ENCODE measurements at places on chromosomes 11 and 22.

DNA sequence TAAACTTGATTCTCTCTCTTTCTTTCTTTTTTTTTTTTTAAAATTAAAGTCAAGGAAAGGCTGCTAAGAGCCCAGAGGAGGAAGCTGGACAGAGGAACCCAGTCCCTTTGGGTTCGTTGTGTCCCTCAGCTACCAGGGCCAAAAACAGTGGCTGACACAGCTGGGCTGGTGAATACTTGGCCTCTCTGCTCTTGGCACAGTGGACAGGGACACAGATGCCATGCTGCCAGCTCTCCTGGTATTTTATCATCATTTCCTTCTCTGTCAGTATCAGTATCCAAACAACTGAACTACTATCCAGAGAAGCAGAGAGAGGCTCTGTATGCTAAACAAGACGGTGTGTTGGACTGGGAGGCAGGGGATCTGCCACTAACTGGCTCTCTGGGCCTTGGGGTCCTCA lies 123.7 kb upstream of the CCDC90B start:
- no peak for DNase-seq

DNA sequence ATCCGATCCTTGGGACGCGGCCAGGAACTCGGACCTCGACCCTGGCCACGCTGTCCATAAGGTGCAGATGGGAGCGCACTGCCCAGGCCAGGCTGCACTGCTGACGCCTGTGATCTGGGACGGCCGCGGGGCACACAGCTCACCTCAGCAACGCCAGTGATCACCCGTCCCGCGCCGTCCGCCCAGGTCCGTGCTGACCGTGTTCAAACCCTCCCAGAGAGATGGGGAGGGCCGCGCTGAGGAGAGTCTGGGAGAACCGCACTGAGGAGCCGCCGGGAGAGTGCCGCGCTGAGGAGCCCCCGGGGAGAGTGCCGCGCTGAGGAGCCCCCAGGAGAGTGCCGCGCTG lies 636 bp downstream of the KCNQ1OT1 start:
- no peak for DNase-seq

- no peak for DNase-seq
Observed at GRCh38 chr22:50318698-50319411, 8.0 kb downstream of the DENND6B start.

DNA sequence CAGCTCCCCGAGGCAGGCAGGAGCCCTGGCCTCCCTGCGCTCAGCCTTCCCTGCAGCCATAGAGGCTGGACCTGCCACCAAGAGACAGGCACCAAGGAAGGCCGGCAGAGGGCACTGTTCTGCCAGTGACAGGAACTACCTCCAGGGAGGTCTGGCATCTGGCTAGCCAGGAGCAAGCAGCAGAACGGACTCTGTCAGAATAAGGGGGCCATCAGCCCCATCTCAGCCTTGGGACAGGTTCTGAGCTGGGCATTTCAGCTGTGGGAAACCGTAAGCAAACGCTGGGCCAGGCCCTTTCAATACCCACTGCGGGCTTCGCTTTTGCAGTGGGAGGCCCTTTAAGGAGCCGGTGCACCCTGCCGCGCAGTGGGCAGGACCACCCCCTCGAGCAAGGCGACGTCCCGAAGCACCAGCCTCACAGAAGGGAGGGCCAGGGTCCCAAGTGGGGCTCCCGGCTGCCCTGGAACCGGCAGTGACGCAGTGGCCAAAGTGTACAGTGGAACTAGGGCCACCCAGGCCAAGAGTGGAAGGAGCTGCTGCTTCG lies 18.2 kb downstream of the IFT27 start:
- DNase-seq, result peak; percentile 86

GRCh38 chr11:82989628-82990404 lies 81.9 kb downstream of the RAB30 start:
- DNase-seq, result peak; percentile 8

DNA sequence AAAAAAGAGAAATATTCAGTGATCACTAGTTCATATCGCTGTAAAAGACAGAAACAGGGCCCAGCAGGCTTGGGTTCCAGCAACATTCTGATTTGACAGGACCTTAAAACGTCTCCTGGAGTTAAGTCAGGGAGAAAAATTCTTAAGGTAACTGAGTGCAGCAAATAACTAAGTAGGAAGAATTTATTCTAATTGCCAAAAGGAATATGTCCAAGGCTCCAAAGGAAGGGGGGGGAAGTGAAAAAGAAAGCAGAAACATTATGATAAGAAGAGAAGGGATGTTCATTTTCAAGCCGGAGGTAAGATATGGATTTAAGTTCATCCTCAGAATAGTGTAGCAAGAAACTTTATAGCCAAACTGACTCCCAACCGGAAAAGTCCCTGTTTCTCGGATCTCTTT lies 90.4 kb downstream of the WT1 start:
- no peak for DNase-seq

DNA sequence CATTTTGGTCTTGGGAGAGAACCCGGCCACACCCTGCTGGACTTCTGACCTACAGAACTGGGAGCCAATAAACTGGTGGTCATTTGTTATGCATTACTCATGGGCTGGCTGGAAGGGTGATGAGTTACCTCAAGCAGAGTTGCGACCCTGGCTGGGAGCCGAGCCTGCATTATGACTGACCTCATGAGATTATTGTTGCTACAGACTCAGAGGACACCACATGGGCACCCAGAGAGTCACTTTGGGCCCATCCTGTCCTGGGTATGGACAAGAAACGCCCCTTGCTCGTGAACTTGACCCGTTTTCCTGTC lies 531.7 kb downstream of the TBC1D22A start:
- DNase-seq, result no peak

DNA sequence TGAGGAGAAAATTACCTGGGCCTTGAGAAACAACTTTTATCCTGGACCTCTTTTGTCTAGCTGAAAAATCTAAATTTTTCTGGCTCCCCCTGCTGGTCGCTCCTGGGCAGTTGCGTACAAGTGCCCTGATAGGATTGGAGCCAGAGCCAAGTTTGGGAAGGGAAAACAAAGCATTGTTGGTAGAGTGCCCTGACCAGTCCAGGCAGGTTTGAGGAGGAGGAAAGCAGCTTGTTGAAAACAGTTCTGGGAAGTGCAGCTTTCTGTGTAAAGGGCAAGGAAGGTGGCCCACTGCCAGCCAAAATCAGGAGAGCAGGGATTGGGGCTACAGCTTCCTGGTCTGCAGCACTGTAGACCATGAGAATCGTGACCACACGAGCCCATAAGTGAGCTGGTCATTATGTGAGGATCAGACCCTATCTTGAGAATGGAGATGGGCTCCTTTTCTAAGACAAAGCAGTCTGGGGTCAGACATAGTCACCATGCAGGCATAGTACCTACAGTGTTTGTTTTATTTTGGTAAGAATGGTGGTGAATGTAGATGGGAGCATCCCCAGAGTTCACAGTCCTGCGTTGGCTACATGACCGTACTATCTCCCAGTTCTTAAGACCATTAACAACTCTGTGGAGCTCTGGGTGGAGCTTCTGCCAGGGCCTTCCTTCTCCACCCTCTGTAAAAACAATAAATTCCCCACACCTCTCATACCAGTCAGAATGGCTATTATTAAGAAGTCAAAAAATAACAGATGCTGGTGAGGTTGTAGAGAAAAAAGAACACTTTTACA lies 21.3 kb upstream of the PIK3IP1 start:
- peak; percentile 71 for DNase-seq

DNA sequence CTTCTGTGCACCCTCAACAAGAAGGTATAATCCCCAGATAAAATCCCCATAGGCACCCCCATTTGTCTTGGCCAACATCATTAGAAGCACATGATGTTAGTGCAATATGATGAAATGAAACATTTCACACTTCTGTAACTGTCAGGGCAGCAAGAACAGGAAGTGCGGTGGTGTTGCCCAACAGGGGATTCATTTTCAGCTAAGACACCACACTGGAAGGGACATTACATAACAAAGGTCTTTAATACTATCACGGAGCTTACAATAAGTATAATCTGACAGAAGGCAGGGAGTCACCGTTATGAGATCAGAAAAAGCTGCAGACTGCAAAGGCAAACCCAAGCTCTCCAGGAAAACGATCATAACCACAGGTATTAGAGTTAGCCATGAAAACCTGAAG lies 2.0 kb downstream of the OR52W1 start:
- no peak for DNase-seq

DNA sequence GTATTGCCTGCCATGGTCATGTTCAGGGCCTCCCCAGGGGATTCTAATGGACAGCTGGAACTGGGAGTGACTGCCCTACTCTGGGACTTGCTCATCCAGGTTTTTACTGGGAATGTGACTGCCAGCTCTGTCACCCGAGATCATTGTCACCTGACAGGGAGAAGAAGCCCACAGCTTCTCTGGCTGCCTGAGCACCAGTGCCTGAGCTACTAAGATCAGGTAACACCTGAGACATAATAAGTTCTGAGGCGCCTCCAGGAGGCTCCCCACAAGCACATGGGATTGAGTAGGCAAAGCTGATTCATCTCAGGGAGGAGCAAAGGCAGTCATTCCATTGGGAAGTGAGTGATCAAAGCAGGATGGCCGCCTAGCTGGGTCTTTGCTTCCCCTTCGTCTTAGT lies 84.2 kb upstream of the GALNT18 start:
- DNase-seq, result no peak

- DNase-seq, result no peak
Observed at GRCh38 chr11:16040151-16040550, 316.2 kb downstream of the SOX6 start.

GRCh38 chr11:108929241-108929640 lies 264.4 kb downstream of the DDX10 start:
- DNase-seq, result no peak

DNA sequence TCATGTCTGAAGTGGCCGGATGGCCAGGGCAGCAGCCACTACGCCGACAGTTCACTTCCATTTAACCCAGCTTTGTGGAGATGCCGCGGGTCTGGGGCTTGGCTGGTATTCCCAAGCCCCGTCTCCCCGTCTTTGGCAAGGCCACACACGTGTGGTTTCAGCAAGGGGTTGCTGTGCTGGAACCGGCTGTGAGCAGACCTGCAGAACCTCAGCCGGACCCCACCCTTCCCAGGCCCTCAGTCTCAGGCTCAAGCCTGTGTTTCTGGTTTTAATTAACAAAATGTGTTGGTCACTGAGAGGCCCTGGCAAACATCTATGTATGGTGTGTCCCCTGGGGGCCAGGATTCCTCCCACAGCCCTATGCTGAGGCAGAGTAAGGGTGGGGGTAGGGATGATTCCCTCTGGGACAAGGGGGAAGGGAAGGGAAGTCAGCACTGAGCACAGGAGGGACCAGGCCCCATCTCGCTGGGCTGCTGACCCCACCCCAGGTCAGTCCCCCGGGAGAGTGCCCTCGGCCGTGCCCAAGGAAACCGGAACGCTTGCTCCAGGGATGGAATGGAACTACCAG lies 9.3 kb downstream of the OSBPL5 start:
- no peak for DNase-seq

Data from SK-MEL-5 (cell line).